HuH-7.5 (cell line): ENCODE measurements at places on chromosomes 5 and 9.

GRCh38 chr5:122400341-122400740, 88.3 kb downstream of the SNCAIP start:
- DNase-seq: no peak

- no peak for DNase-seq
Measured at GRCh38 chr5:97495301-97495700, 312.3 kb upstream of the RIOK2 start.

DNA sequence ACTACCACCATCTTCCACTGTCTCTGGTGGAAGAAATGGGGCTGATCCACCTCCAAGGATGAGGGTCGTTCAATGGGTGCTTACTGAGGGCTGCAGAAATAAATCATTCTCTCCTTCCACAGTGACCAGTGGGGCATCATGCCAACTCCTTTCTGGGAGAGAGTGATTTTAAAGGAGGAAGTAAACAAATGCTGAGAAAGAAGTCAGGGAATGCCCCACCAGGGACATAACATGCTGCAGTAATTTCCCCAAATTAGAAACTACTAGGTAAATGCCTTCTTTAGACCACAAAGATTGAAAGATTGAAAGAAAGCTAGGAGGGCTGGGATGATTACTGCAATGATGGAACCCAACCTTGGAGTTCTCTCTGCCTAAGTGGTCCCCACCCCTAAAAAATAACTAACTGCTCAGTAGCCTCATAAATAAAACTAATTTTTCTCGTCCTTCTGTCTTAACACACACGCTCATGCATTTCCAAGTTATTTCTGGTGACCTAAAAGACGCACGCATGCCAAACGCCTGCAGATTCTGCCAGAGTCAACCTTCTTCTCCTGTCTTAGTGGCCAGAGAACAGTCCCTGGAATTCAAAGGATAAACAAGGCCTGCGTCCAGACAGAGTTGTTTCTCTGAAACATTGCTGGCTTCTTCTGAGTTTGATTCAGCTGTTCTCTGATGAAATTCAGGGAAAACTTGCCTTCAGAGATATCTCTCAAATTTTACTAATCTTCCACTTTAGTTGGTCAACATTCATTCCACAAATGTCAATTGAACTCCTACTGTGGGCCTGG, 250.0 kb downstream of the NR3C1 start:
- no peak for DNase-seq

DNA sequence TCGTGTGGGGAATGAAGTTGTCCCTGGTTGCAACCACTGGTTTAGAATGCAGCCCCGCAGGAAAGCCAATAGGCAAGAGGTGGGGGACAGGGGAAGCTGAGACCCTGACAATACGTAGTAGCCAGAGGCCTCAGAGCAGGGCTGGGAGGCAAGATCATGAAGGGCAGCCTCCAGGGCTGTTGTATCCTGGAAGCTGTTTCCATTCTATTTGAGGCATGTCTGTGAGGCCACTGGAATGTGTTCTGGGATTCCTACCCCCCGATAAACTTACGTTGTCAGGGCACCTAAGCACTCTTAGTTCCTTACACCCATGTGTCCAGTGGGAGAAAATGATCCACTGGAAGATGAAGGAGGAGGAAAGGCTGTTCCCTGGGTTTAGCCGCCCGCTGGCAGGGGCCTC, 177.3 kb downstream of the CFAP90 start:
- DNase-seq: no peak

- no peak for DNase-seq
Measured at GRCh38 chr9:89218040-89218928, 39.7 kb upstream of the SHC3 start.

GRCh38 chr9:38263532-38263931, 129.0 kb upstream of the ALDH1B1 start:
- DNase-seq: no peak

DNA sequence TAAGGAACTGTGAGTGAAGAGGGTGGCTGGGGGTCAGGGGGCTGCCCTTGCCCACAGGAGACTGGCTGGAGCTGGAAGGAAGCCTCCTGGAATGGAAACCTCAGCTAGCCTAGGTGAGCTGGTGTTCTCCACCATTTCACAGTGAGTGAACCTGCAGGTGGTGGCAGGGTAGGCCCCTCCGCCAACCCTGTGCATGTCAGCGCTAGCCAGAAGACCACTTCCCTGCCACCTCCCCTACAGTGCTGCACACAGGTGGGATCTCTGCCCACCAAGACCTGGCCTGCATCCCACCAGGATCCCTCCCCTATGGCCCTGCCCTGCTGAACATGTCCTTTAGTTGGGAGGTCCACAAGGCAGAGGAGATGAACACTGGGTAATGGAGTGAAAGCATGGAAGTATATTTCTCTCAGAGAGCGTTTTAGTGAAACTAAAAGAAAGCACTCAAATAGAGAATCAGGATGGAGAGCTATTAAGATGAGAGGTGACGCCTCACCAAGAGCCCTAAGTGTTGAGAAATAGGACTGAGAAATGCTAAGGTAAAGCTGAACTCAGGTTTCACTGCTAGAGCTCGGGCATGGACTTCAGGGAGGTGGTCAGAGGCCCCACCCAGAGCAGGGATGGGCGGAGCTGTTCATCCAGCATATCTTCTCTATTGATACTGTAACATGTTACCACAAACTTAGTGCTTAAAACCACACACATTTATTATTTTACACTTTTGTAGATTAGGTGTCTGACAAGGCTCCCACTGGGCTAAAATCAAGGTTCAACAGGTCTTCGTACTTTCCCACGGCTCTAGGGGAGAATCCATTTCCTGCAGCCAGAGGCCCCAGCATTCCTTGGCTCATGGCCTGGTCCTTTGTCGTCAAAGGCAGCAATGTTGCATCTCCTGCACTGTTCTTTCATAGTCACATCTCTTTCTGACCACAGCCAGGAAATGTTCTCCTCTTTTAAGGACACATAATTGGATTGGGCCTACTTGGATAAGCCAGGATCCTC, 83.2 kb downstream of the DIRAS2 start:
- DNase-seq: no peak

DNA sequence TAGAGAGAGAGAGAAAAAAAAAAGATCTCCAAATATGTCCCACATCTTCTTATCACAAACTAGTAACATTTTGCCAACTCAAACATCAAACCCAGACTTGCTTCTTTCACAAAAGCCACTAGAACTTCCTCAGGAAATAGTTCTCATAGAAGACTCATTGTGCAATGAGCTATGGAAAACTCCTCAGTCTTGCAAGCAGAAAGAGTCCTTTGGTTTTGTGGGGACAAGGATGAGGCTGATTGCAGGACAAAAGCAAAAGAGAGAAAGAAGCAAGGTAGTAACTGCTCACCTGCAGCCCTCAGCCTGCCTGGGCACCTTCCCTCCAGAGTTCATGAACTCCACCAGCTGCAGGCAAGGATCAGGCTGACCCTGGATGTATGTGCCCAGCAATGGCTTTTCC, 399.0 kb downstream of the IRX1 start:
- no peak for DNase-seq

DNA sequence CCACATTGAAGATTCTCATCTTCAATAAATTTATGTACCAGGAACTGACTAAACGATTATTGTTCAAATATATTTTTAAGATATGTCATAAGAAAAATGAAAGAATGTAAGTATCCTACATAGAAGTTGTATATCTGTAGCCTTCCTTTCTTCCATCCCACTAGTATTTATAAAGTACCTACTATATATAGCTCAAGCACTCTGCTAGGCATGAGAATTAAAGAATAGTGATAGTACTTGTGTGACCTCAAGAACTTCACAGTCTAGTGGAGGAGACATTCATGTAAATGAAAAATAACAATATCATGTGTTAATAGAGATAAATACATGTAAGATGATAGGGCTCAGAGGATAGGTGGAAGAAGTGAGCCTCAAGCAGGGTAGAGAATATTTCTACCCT, 201.0 kb upstream of the HMHB1 start:
- no peak for DNase-seq
